ENCODE measurements at places on chromosomes 7 and 10. TPM values are rescaled to one million over a fixed set of nuclear protein-coding genes. Genes with fewer than 3 reads are reported as not detected.

Gene SLC16A12
- total RNA-seq: 1.2 TPM

DNA sequence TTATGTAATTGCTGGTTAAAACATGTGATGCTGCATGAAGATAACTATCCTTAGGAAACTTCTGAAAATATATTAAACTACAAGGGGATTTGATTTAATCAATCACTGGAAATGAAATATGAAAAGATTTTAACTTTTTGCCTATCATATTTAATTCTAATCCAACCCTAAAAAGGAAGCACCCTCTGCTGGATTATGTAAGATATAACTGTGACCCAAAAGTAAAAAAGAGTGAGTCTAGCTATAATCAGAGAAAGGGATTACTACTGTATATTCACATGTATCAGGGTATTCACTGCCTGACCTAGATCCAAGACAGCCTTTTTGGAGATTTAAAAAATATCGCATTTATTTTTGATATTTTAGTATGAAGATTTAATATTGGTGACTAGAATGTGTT, 295.5 kb downstream of the MDFIC start:
- DNase-seq: peak; percentile 22
- no peak overlapping the region for H3K4me3 ChIP-seq
- no peak overlapping the region for H3K27ac ChIP-seq
- no peaks in the 10 kb centered on the region for H3K36me3 ChIP-seq
- H3K27me3 ChIP-seq: no peaks in the 10 kb centered on the region

Gene IQCE
- total RNA-seq: 4.7 TPM

DNA sequence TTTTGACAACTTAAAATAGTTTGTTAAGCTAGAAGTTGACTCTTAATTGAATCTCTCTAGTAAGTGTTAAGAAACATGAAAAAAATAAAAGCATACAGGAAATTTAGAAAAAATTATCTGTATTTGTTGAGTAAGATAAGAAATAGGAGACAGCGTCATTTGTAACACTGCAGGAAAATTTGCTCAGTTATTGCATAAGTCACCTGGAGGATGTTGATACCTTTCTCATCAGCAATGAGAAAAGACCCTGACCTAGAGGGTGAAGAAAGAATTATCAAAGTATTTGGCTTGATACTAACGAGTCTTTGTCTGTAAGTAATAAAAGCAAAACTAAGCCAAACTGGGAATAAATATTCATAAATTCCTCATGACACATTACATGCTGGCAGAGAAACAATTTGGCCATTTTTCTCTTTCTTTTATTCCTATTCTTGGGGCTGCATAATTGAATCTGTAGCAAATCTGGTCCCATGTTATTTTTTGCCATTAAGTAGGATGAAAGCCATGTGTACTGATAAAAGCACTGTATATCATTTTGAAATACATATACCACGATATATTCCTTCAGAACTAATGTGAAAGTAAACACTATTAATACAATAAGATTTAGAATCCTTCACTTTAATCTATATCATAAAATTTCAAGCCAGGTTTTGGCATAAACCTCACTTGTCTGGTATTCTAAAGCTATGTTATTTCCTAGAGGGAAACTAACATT, 362.8 kb downstream of the THSD7A start:
- no peak overlapping the region for H3K4me3 ChIP-seq
- DNase-seq: peak; percentile 12
- no peaks in the 10 kb centered on the region for H3K4me1 ChIP-seq
- no peaks in the 10 kb centered on the region for H3K27me3 ChIP-seq
- H3K36me3 ChIP-seq: no peaks in the 10 kb centered on the region
- no peak overlapping the region for H3K27ac ChIP-seq

Gene CYP26C1
- total RNA-seq: 0.09 TPM

Gene TAC1
- 2.0 TPM for total RNA-seq

- H3K27me3 ChIP-seq: no peaks in the 10 kb centered on the region
- no peaks in the 10 kb centered on the region for H3K36me3 ChIP-seq
- H3K4me1 ChIP-seq: no peaks in the 10 kb centered on the region
- no peak overlapping the region for H3K4me3 ChIP-seq
Measured at GRCh38 chr10:58885686-58886345, 290.6 kb upstream of the PHYHIPL start.

GRCh38 chr10:35135861-35136260, 9.2 kb downstream of the CREM start:
- H3K36me3 ChIP-seq: no peaks in the 10 kb centered on the region
- no peak overlapping the region for H3K27ac ChIP-seq
- no peak for DNase-seq
- no peak overlapping the region for H3K4me3 ChIP-seq
